ENCODE measurements at places on chromosomes 7 and 10.

GRCh38 chr10:112756235-112756527 lies 193.9 kb upstream of the TCF7L2 start:
- DNase-seq, result no peak

DNA sequence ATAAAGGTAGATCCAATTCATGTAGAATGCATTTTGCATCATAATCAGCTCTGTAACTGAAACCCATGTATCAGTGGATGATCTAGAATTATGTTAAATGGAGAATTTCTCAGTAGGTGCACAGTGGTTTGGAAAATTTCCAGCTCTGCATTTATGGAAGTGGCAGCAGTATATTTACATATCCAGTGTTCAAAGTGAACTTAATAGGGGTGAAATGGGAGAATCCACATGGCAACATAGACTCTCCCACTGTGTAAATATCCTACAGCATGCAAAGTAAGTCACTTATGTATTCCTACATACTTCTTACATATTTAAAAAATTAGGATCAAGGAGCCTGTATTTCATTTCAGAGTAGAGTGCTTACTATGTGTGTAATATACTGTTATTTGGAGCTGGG lies 35.3 kb downstream of the CDC14C start:
- no peak for DNase-seq

DNA sequence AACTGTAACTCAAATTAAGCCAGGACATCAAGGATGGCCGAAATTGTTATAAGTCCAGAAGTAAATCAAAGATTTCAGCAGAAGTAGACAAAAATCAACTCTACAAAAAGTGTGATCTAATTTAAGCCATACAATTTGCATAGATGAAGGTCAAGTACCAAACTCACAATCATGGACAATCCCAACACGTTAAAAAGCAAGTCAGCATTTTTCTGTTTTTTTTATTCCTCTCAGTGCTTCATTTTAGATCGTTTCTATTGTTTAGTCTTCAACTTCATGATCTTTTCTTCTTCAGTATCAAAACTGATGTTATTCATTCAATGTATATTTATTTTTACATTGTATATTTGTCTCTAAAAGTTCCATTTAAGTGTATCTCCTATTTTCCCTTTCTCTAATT lies 674.3 kb upstream of the PHF14 start:
- no peak for DNase-seq

DNA sequence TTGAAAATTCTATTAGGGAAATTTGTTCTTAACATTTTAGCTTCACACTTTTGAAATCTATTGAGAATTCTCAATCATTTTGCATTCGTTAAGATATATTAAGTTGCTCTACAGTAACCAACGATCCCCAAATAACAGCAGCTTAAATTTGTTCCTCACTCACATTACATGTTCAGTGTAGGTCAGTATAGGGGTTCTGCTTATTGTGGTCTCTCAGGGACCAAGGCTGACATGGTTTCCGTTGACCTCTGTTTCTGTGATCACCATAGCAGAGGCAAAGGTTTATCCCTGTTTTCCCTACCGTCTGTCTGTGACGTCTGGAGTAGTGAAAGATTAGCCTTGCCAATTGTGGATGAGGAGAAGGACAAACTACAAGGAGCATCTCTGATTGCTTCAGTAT lies 235.0 kb upstream of the CSTF2T start:
- DNase-seq, result no peak

GRCh38 chr7:495326-495725 lies 24.3 kb downstream of the PDGFA start:
- DNase-seq, result no peak

DNA sequence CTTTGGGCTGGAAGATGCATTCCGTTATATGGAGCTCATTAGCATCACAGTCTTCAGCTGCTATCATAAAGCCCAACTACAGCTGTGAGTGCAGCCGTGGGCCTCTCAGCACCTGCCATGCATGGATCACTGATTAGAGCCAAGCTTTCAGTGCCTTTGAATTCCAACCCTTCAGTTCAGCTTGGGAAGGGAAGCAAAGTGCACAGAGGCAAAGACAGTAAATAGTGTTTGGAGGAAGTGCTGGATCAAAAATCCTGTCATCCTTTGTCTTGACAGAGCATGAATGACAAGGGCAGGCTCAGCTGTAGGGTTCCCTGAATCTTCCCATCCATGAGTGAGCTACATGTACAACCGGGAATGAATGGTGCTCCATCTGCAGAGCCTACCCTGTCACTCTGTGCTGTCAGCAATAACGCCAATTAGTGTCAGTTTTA lies 153.7 kb downstream of the DNAJB9 start:
- DNase-seq, result no peak
